Frontal cortex (tissue), 4 donors: ENCODE measurements at places on chromosomes 1 and 21. TPM values are rescaled to one million over a fixed set of nuclear protein-coding genes. Genes with fewer than 3 reads are reported as not detected.
A peak's percentile ranks its signal among the peaks of the same experiment; 100 is the strongest.

DNA sequence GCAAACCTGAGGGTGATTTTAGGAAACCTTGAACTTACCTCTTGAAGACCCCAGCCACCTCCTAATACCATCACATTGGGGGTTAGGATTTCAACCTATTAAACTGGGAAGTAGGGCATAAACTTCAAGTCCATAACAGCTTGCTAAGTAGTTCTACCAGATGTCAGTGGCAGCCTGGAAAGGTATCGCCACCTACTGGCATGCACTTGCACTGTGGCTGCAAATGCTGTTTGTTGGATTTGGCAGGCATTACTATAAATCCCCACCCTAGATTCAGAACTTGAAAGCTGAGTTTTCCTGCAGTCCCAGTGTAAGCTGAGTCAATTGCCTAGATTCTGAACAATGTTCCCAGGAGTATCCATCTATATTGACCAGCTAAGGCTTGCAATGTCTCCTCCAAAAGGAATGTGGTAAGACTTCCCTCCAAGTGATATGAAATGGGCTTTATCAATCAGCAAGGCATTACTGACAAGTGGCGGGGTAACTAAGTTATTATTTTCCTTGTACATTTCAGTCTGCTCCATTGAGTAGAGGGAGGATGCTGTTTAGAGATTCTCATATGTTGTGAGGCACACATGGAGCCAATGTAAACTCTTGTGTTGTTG is 474.5 kb downstream of the PTPRC start:
- DNase-seq, result peak; percentile 1

GRCh38 chr1:183175631-183176030 is 10.4 kb upstream of the LAMC2 start:
- DNase-seq, result no peak

Gene LINGO4
- total RNA-seq, result not detected

Gene LCE3D
- total RNA-seq, result not detected

DNA sequence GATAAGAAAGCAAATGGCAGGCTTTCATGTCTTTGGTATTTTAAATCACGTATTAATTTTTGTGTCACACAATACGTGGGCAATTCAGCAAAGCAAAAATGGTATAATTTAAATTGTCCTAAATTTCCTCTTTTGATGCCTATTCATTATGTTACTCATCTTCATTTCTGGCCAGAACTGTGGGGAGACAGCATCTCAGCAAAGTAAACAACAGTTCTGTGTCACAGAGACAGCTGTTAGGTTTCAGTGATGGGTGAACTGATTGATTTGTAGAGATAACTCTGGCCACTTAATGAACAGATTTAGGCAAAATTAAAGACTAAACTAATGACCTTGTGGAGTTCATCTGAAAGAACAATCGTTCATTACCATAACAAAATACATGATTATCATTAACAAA is 49.2 kb downstream of the FH start:
- DNase-seq, result no peak

DNA sequence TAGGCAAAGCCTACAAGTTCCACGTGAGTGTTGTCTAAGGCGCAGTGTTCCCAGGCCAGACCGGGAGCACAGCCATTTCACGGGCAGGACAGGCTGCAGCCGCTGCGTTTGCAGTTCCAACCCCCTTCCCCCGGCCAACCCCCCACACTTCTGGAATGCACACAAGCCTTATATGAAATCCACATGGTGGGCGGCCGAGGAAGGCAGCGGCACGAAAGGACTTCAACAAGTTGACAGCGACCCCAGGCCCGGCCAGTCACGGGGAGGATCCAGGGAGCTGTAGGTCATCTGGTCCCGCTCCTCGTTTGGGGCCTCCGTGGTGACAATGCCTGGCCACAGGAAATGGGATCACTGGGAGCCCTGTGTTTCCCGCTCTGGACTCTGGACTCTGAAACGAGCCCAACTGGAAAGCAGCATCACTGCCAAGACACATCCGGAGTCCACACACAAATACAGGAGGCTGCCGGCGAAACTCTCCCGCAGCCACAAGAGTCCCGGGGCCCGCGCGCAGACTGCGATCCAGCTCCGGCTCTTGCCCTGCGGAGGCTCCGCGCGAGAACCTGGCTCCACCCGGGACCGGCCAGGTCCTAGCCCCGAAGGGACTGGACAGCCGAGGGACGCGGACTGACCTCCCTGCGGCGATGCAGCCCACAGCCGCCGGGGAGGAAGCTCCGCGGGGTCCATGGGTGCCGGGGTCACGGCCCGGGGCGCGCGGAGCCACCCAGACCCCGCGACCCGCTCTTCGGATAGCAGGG is 794 bp downstream of the NID1 start:
- DNase-seq, result peak; percentile 49

Gene SPRR2G
- not detected for total RNA-seq

Gene KIF17
- 10.2 TPM for total RNA-seq

DNA sequence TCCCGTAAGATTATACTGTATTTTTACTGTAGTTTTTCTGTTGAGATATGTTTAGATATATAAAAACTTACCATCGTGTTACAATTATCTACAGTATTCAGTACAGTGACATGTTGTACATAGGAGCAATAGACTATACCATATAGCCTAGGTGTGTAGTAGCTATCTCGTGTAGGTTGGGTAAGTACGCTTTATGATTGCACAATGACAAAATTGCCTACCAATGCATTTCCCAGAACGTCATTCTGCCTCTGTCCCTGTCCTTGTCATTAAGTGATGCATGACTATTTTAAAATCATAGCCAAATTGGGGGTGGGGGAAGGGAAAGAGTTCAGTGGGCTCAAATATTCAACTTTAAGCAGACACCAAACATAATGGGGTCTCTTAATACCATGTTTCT is 233.8 kb upstream of the TMEM51 start:
- no peak for DNase-seq

Gene RGS1
- 6.5 TPM for total RNA-seq

DNA sequence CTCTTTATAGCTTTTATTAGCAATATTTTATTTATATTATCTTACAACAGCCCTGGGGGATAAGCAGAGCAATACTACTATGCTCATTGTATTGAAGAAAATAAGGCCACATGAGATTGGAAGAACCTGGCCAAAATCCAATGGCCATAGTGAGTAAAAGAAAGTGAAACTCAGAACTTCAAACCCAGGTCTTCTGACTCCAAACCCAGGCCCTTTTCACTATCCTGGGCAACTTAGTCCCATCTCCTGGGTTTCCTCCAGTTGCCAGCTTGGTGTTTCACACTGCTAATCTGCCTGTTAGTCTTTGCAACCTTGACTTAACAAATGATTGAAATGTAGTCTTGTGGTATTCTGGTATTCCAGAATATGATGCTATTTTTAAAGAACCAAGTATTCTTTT is 22.4 kb upstream of the EXO1 start:
- no peak for DNase-seq

GRCh38 chr1:107683191-107683657 is 281.8 kb downstream of the VAV3 start:
- no peak for DNase-seq

Gene GPR153
- 22.0 TPM for total RNA-seq

DNA sequence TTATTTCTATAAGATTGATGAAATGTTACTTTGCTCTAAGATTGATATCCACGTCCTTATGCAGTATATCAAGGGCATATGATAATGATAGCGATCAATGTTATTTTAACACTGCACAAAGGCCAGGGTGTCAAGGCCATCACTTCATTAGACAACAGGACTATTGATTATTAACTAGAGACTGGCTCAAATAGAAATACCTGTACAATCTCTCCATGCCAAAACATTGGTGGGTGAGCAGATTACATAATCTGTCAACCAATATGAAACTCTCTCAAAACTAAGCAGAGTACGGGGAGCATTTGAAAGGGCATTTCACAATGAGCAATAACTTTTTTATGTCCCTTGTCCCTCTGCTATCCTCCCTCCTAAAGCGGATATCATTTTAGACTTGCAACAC is 566.5 kb upstream of the PKN2 start:
- DNase-seq, result no peak
